ENCODE measurements at places on chromosomes 1 and 21.

- no peak for DNase-seq
Observed at GRCh38 chr1:245370905-245371581, 216.3 kb downstream of the KIF26B start.

GRCh38 chr1:99573431-99574217 lies 72.3 kb upstream of the PALMD start:
- no peak for DNase-seq

- no peak for DNase-seq
Observed at GRCh38 chr1:175701590-175701989, 41.8 kb downstream of the TNR start.

GRCh38 chr1:23638188-23638619 lies 53.4 kb upstream of the RPL11 start:
- DNase-seq = no peak

DNA sequence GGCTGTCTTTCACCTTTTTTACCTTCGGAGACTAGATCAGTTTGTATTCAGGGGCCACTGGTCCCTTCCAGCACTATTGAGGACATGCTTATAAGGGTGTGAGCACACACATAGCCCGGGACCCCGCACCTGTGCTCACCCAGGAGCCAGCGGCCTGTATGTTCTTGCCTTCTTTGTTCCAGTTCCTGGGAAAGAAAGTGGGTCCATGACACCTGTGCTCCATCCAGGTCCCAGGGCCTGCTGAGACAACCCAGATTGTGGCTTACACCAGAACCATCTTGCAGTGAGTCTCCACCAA lies 207.8 kb downstream of the TOMM20 start:
- no peak for DNase-seq

Measured in NCI-H510A (cell line).